ENCODE measurements at places on chromosomes 5 and 9.

DNA sequence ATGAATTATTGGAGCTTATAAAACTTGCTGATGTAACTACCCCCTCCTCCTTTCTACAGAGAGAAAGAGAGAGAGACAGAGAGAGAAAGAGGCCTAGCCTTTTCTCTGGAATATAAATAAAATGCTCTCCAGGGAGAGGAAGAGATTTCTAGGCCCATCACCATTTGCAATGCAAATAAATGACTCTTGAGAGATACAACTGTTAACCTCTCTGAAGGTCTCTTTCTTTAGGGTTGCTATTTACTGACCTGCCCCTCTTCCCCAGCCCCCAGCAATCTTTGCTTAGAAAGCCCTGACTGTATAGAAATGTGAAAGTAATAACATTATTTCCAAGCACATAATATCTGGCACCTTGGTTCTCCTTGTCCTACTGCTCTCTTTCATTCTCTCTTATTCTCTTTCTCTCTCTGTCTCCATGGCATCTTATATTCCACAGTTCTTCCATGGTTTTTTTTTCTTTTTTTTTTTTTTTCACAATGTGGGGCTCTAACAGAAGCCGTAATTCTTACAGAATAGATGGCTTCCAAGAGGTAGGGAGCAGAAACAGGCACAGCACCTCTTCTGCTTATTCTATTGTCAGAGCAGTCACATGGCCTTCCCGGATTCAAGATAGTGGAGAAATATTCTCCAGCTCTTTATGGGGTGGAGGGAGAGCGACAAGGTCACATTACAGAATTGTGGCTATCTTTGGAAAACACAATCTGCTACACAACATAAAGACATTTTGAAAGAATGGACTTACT, 1087.9 kb upstream of the NUDT12 start:
- no peak for DNase-seq

GRCh38 chr5:121967187-121967586, 5.4 kb downstream of the SRFBP1 start:
- no peak for DNase-seq

GRCh38 chr5:27266184-27266583, 227.8 kb upstream of the CDH9 start:
- no peak for DNase-seq

DNA sequence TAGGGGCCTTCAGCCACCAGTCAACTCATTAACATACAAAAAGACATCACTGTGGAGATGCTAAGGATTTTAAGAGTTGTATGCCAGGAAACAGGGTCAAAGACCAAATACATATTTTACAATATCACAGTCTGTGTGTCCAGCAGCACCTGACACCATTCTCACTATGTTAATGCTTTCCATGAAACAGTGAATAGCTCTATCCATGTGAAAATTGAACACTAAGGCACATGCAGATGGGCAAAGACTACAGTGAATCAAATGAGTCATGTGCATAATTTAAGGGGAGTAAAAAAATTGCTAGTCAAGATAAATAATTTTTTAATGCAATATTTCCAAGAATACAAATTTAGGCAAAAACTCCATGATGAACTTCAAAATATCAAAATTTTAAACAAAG, 7.6 kb upstream of the SPATA31E1 start:
- DNase-seq, result no peak

DNA sequence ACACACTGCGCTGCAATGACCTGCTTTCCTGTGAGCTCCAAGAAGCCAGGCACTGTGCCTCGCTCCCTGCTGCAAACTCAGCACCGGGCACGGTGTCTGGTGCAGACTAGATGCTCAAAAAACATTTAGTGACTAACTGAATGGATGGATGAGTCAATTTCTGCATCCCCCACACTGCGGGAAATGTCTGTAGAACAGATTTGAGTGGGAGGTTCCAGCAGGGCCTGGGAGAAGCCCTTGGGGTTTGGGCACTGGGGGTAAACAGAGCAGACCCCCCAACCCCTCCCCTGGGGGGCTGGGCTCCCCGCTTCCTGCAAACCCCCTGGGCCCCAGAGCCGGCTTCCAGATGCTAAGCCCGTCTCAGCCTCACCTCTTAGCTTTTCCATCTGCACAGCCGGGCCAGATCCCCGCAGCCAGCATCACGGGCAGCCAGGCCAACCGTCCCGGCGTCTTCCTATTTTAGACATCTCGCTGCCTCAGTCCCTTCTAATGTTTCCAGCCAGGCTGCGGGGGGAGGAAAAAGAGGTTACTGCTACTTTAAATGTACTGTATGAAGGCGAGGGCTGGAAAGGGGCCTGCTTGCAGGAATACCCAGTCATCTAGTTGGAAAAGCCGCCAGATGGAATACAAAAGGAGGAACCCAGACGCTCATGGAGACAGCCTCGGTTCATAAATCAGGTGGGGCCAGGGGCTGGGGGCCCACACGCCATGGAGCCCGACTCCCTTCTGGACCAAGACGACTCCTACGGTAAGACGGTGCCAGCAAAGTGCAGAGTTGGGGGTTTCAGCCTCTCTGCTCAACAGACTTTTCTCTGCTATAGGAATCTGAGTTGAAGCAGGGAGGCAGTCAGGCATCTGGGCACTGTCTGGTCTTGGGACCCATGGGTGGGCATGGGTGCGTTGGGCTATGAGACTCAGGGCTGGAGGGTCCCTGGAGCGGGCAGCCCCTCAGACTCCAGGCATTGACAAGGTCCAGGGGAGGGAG, 67.1 kb upstream of the GGTA1 start:
- DNase-seq, result no peak
